HS-5 (cell line): ENCODE measurements at places on chromosomes 5 and 9.
A peak's percentile ranks its signal among the peaks of the same experiment; 100 is the strongest.

GRCh38 chr5:117255211-117256027 lies 680.8 kb upstream of the SEMA6A start:
- DNase-seq: no peak

GRCh38 chr5:111738118-111738517 lies 18.9 kb downstream of the NREP start:
- DNase-seq: no peak

DNA sequence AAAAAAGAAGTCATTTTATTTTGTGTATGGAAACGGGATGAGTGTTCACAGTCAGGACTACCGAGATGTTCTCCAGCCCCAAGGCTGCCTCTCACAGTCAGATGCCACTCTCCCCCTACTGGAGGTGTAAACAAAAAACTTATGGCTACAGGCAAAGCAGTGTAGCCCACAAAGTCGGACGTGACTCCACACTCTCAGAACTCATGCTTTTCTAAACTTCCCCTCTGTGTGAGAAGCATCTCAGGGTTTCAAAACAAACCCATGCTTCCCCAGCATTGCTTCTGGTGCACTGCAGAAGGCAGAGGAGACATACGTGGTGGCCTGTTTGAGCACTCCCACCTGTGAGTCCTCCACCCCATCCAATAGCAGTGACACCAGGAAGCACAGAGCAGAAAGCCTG lies 580.3 kb downstream of the BNC2 start:
- DNase-seq: no peak

GRCh38 chr9:128203707-128204551 lies 750 bp downstream of the DNM1 start:
- no peak for DNase-seq

- DNase-seq: no peak
Measured at GRCh38 chr5:157651623-157652376, 438 bp downstream of the SOX30 start.

- DNase-seq: peak; percentile 56
Measured at GRCh38 chr5:94021246-94021645, 279.8 kb upstream of the POU5F2 start.

GRCh38 chr9:103839197-103839596 lies 254.9 kb upstream of the SMC2 start:
- DNase-seq: no peak

GRCh38 chr5:149828161-149829011 lies 98.3 kb downstream of the PPARGC1B start:
- peak; percentile 85 for DNase-seq

- DNase-seq: no peak
Measured at GRCh38 chr5:98656125-98656795, 117.2 kb upstream of the RGMB start.

GRCh38 chr9:130101915-130102314 lies 48.2 kb downstream of the GPR107 start:
- DNase-seq: no peak

DNA sequence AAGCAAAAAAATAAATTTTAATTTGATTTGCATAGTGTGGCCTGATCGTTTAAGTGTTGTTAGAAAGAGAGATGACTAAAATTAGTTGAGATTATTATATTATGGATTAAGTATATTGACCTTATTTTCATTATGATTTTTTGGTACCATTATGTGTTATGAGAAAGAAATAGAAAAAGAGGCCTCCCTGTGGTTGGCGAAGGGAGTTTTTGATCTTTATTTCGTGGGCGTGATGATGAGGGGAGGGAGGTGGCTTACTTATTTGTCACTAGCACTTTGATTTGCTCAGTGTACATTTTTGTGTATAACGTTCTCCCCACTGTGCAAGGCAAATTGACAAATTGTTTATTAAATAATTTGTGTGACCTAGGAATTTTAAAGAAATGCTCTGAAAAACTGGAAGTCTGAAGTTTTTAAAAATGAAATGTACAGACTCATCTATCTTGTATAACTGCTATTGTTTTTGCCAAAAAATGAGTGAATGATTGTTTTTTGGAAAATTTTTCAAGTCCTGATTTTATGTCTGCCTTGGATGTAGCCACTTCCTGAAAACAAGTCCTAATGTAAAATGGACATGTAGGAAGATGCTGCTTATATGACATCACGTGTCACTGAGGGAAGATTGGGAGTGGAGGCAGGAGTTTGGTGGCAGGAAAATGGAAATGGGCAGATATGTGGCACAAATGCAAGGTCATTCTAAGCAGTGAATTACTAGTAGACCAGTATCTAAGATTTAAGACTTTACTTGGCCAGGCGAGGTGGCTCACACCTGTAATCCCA lies 3.0 kb downstream of the DAPK1 start:
- DNase-seq: no peak

DNA sequence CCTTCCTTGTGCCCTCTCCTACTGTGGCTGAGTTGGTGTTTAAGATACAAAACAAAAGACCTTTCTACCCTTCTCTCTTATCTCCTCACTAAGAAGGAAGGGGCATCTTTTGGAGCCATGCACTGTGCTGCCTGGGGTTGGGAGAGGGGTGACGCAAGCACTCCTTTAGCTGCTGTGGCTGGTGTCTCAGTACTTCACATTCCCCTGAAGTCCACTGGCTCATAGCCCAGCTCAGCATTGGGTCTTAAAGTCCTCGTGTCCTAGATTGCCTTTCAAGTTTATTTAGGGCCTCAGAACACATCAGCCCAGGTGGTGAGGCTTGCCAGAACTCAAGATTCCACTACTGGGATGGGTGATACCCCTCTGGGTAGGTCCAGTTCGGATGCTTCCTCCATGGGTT lies 325.9 kb upstream of the CYLC2 start:
- DNase-seq: no peak

DNA sequence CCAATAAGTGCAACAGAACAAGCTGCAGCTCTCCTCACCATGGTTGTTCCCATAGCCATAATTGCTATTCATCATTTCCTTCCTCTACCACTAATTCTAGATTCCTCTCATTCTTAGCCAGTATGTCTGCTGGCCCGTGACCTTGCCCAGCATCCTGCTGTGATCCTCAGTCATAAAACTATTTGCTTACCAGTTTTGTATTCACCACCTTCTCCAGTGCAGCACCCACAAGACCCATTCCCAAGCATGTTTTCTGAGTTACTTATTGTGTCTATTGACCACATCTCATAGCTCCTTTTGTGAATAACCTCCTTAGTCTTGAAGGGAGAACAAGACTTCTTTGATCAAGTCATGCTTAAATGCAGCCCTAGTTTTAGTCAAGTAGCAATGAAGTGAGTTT lies 488.0 kb upstream of the CTNND2 start:
- DNase-seq: peak; percentile 10

DNA sequence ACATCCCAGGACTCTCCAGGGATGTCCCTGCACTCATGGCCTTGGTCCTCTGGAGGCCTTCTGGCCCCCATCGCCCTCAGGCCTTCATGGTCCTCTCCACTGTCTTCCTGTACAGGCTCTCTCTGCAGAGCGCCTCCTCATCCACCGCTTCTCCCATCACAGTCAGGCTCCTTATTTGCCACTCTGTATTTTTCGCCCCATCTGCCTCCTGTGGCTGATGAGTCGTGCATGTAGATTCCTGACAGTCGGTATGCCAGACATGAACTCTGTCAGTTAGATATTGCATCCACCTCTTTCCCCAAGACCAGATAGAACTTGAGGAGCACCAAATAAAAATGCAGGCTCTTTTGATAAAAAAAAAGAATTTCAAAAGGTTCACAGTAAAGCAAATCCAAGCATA lies 362.8 kb downstream of the IRX1 start:
- DNase-seq: no peak

GRCh38 chr9:95727947-95728520 lies 147.5 kb upstream of the ERCC6L2 start:
- DNase-seq: no peak

DNA sequence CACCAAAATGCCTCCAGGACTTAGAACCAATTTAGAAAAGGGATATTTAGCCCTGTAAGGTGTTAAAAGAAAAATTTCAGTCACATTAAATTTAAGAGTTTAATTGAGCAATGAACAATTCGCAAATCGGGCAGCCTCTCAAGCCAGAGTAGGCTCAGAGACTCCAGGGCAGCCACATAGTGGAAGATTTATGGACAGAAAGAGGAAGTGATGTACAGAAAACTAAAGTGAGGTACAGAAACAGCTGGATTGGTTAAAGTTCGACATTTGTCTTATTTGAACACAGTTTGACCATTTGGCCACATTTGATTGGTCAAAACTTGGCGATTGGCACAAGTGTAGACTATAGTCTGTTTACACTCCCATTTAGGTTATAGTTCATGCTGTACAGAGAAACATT lies 525.9 kb upstream of the ZNF608 start:
- DNase-seq: no peak

- DNase-seq: peak; percentile 4
Measured at GRCh38 chr5:127723571-127723970, 20.4 kb downstream of the CCDC192 start.

DNA sequence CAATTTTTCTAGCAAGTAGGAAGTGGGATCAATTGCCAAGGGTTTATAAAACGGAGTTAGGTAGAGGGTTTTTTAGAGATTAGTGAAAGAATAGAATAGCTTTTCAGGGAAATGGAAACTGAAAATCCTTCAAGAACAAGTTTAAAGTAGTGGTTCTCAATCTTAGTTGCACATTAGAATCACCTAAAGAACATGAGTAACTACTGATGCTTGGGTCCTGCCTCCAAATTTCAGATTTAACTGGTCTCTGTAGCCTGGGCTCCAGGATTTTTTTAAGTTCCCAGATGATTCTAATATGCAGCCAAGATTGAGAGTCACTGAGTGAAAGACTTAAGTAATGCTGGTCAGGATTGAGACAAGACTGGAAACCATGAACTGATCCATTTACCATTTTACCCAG lies 20.5 kb downstream of the ELOVL7 start:
- DNase-seq: no peak

- no peak for DNase-seq
Measured at GRCh38 chr5:73278693-73279092, 105.7 kb downstream of the TMEM174 start.

DNA sequence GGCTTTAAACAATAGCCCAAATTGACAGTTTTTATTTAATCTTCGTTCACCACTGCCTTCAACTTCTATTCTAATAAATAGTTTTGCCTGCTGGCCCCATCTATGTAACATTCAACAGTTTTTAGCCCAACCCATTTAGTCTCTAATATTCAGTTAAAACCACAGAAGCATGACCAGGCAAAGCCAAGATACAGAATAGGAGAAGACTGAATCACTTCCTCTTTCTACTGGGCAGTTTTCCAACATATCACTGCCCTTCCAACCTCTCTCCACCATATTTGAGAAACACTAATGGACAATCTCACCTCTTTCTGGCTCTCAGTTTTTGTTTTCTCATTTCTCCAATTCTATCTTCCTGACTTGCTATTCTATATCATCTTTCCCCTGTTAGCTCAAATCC lies 352.9 kb downstream of the DNAH5 start:
- peak; percentile 91 for DNase-seq

- no peak for DNase-seq
Measured at GRCh38 chr9:110886832-110887231, 151.4 kb downstream of the LPAR1 start.

DNA sequence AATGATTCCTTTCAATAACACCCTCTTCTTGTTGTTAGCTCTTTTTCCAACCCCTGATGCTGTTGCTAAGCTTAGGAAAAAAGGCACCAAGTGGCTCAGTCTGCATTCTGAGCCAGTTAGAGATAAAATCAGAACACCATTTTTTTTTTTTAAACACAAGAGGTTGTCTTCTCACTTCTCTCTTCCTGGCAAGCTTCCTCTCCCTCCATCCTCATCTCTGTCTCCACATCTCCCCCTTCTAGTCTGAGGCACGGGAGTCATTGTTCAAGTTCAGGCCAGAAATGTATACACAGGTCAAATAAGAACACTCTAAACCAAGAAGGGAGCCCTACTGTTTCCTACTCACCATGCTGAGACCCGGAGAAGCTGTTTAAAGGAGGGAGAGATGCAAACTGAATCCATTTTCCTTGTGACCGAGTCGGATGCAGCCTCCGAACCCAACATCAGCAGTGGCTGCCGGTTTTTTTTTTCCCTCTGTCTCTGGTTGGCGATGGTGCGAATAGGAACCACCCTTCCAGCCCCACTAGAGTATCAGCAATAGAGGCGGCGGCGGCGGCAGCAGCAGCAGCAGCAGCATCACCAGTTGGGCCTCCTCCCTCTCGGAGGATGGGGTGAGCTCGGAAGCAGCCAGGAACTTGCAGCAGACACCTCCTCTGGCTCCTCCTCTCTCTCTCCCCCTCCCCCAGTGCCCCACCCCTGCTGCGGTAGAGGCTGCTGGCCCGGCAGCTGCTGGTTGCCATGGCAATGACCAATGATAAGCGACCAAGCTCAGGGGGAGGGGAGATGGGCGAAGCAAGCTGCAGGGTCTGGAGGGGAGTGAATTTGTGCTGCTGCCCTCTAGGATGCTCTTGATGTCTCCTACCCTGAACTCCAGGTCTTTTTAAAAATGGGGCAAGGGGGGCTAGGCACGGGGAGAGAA lies at the start of gene JAKMIP2:
TSS of gene JAKMIP2 (minus strand) at position 619 of the 919 bp plus-strand sequence. CDS start 110,922 bp downstream, outside the sequence.
- no peak for DNase-seq

- DNase-seq: no peak
Measured at GRCh38 chr9:120857481-120857880, 14.8 kb upstream of the PSMD5 start.
